Right atrium auricular region (tissue), 2 donors: ENCODE measurements at places on chromosomes 1 and 21.

DNA sequence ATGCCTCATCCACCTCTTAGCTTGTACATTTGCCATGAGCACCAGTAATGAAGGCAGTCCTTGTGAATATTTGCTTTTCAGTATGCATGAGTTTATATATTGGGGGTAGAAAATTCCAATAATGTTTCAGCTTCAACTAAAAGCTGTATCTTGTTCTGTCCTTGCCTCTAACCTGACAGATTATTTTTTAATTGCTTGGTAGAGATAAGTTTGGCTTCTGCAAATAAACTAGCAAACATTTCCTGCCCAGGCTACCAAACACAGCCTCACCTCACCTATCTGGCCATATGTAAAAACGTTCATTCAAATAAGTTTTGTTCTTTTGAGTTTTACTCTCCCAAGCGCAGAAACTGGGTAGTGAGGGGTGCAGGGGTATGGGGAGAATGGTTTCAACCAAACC, 75.6 kb upstream of the HOOK1 start:
- no peak for DNase-seq

DNA sequence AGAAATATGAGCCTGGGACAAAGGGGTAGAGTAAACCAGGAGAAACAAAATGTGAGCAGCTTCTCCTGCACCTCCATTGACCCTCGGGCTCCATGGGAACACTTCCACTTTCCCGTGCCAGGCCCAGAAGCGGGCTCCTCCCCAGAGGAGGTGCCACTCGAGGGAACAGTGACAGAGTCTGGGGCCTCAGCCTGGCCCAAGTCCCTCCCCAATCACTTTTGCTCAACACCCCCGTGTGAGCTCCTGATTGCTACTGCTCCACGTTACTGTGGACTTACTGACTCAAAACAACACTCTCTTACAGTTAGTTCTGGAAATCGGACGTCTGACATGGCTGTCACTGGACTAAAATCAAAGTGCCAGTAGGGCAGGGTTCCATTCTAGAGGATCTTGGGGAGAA, 17.7 kb upstream of the KLHDC7A start:
- no peak for DNase-seq

DNA sequence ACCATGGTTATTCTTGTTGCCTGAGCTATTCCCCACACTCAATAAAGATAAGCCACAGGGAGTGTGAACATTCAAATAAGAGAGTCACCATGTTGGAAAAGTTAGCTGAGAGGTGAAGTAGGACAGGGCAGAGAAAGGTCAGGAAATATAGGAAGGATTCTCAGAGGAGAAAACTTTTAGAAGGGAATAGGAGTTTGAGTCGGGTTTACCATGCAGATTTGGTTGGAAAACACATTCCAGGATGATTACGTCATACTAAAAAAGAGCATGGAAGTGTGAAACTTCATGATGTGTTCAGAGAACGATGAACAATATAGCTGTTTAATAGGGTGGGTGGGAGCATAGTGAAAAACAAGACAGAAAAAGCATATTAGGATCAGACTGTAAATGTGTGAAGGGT, 1125.3 kb upstream of the ADGRL2 start:
- DNase-seq = no peak

DNA sequence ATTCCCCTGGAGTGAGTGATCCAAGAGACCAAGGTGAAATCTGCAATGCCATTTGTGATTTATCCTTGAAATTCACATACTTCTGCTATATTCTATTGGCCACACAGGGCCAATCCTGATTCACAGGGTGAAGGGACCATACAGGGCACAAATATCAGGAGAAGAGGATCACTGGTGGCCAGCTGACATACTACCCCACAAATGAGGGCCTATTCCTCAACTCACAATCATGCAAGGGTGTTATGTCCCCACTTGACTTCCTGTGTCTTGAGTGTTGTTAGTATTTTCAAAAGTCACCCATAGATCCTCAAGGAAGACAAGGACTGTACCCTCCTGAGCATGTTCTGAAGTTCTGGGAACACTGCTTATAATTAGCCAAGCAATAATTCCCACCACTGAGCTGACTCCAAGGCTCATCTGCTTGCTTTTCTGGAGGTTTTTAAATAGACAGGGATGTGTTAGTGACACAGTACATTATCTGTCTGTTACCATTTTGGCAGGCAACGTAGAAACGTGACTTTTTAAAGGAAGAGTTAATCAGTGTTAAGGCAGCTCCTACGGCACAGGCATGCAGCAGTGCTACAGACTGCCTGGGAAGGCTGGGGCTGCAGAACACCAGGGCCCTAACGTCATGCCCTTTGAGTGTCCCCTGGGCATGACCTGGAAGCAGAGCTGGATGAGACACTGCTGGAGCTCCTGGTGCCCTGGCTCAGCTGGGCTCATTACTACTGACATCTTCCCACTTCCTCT, 137.4 kb downstream of the FAM78B start:
- DNase-seq = no peak

DNA sequence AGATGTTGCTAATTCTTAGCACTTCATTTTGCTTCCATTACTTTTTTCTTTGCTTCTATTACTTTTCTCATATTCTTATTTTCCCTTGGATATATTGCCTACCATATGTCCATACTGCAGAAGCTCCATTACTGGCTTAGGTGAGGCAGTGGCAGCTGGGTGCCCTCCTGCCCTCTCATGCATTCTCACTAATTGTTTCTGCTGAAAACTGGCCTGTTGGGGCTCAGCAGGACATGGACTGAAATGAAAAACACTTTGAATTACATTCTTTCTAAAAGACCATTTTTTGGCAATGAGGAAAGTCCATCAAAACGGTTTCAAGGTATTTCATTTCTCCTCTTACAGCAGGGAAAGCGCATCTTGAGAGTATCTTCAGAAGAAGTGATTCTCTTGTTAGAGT, 122.9 kb downstream of the MAST2 start:
- DNase-seq = no peak

- no peak for DNase-seq
Observed at GRCh38 chr1:11505591-11506538, 26.9 kb downstream of the DISP3 start.

DNA sequence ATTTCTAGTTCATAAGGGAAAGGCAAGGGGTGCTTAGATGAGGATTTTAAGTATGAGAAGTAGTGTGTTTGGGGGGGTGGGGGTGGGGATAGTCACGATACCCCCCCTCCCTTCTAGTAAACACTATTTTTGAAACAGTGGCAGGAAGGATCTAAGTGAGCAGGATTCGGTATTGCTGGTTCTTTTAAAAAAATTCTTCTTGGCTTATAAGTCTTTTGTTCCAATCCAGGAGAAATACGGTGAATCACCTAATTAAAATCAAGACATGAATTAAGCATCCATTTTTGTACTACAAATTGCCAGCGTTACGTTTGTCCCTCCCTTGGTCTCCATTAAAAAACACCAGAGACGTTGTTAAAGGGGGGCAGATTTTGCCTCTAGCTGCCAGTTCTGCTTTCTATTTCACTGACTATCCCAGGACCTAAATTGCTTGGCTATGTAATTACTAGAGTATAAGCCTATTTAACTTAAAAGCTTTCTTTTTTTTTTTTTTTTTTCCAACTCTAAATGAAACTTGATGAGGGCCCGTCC, 911 bp downstream of the LMO4 start:
- no peak for DNase-seq

GRCh38 chr1:36909946-36910725, 124.2 kb downstream of the GRIK3 start:
- DNase-seq = no peak

DNA sequence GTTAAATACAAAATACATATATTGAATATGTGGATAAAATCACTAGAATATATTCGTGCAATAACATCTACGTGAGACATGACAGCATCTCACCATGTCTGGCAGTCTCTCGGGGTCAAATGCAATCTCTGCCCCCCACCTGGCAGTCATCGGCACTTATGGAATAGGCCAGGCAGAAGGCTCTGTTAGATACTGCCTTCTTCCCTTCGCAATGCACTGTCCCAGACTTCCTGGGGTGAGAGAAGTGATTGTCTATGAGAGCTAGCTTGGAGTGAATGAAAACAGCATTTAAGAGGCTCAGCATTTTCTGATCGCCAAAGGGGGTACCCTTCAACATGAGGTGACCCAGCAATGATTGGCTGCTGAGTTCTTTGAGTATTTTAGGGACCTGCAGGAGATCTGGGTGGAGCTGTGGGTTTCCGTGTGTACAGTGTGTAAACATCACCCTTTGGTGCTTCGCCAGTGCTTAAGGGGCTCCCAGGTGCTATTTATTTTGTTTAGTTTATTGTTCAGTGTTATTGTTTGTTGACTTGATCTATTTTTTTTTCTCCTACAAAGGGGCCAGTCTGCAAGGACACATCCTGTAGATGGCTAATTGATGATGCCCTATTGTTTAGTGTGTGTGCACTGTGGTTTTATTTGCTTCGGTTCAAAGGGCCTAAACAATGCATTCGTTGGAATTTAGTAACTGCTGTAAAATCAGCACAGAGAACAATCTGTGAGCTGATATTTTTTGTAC, 10.2 kb downstream of the ERG start:
- DNase-seq = no peak

DNA sequence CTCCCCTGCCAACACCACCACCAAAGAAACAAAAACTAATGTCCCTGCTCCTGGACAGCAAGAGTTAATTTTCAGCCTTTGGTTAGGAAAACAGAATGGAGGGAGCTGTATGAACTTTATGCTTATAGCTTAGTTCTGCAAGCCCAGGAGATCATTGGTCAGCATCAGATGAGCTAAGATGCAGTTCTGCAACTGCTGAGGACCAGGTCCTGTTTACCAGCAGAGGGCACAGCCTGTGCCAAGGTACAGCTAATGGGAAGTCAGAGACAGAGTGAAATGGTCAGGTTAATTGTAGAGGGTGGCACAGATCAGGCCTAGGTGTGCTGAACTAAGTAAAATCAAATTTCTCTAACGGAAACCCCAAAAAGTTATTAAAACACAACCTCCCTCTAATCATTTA, 161.3 kb downstream of the ROR1 start:
- no peak for DNase-seq

GRCh38 chr1:190809312-190809711, 331.6 kb upstream of the BRINP3 start:
- no peak for DNase-seq
